Activated T-cell treated with anti-CD3 and anti-CD28 coated beads, Interleukin-2, amount 50 U/mL, for 48 hours (primary cell): ENCODE measurements at places on chromosomes 2 and 18.
A peak's percentile ranks its signal among the peaks of the same experiment; 100 is the strongest.

DNA sequence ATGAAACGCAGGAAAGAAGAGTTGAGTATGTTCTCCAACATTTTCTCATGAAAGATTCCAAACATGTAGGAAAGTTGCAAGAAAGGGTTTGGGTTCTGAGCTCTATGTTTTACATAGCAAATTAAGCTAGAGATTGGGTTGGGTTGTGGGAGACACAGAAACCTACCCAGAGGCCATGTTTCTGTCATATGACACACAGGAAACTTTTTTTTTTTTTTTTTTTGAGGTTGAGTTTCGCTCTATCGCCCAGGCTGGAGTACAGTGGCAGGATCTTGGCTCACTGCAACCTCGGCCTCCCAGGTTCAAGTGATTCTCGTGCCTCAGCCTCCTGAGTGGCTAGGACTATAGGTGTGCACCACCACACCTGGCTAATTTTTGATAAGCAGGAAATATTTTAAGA lies 57.6 kb downstream of the DOCK10 start:
- no peak for DNase-seq

DNA sequence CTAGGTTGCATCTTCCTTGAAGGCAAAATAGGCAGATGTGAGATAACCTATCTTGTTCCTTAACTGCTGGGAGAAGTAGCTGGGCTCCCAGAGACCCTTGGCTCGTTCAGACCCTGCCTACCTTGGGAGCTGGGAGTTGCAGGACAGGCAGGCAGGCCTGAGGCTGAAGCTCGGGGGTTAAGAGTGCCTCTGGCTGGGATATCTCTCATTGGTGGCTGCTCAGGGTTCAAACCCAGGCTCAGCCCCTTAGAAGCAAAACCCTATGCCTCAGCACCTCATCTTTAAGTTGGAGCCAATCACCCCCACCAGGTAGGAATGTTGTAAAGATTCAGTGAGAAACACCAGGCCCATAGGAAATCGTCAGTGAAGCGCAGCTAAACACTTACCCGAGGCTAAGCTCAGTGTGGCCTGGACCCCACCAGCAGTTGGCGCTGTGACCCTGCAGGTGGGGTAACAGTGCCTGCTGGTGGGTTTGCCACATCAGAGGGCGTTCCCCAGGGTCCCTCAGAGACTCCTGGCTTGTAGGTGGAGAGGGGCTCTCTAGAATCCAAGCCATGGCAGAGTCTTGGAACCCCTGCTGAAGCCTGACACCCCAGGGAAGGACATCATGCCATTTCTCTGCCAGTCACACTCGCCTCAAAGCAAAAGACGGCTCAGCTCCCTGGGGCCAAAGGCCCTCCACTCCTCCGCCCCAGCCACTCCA lies 54.6 kb upstream of the GPR17 start:
- DNase-seq: peak; percentile 74

DNA sequence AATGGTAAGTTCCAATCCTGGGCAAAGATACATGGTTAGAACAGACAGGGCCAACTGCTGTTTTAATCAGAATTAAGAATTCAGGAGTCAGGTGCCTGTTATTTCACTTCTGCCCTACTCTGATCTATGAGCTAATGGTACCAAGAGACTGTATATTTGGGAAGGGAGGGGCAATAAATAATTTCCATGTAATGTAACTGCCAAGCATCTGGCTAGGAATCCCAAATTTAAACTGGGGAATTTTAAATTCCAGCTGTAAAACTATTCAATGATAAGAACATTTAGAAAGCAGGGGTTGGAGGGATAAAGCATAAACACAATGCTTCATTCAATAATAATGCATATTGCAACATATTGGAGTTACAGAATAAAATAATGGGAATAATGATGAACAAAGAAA lies 49.7 kb downstream of the SCN7A start:
- no peak for DNase-seq

GRCh38 chr18:51168026-51168742 lies 29.3 kb downstream of the MEX3C start:
- DNase-seq: no peak

GRCh38 chr2:191204433-191204832 lies 40.8 kb upstream of the MYO1B start:
- no peak for DNase-seq

GRCh38 chr2:161836664-161837063 lies 212.4 kb downstream of the SLC4A10 start:
- DNase-seq: no peak

DNA sequence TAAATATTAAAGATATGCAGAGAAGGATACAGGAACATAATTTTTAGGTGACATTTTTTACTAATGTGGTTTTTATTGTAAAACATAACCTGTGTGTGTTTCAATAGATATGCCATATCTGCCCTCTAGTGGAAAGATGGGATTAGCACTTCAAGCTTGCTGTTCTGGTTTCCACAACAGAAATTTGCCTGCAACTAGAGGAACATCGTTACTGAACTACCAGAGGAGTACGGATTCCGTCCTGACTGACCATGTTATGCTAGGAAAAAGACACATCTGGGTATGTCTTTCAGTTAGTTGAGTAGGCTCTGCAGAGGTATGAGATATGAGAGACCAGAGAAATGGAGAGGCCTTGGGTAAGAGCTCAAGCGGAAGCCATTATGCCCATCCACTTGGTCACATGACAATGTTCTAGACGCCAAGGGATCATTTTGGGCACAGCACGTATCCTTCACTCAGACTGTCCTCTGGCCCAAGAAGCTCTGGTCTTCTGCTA lies 104.9 kb downstream of the MBD2 start:
- peak; percentile 34 for DNase-seq

DNA sequence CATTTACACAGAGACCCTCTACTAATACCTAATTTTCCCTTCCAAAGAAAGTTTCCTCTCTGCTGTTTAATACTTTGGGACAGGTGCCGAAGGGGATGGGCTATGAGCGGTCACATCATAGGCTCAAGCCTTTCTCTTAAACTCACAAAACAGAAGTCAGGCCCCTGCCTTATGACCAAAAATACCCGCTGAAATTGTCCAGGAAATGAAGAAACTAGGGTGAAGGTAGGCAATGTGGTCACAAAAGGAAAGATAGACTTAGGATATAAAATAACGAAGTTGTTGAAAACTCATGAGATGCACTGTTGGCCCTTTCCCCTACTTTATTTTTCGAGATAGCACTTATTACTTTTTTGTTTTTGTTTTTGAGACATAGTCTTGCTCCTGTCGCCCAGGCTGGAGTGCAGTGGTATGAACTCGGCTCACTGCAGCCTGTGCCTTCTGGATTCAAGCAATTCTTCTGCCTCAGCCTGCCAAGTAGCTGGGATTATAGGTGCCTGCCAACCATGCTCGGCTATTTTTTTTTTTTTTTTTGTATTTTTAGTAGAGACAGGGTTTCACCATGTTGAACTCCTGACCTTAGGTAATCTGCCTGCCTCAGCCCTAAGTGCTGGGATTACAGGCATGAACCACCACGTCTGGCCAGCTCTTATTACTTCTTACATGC lies 16.3 kb downstream of the SLC8A1 start:
- no peak for DNase-seq

- no peak for DNase-seq
Measured at GRCh38 chr2:222299906-222300725, 1.3 kb upstream of the PAX3 start.

- DNase-seq: no peak
Measured at GRCh38 chr2:60351802-60352201, 201.7 kb downstream of the BCL11A start.

DNA sequence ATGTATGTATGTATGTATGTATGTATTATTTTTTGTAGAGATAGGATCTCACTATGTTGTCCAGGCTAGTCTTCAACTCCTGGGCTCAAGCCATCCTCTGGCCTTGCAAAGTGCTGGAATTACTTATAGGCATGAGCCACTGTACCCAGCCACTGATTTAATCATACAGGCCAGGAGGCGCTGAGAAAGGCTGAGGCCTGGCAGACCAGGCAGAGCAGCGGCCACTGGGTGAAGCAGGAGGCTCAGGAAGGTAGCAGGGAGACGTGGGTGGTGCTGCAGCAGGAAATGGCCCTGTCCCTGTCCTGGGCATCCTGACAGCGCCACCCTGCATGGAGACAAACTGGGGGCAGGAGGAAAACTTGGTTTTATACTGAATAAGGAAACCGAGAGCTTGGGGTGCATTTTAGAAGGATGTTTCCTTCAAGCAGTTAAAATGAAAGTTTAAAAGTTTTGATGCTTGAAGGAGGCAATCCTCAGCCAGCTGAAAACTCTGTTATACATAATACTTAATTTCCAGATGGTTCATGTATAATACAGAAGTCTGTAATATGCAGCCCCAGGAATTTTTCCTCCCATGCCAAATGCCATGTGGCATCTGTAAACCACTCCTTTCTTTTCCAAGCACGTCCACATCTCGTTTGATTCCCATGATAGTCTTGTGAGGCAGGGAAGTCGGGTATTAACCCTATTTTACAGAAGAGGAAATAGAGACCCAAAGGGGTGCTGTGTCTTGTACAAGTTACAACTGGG lies 182.4 kb downstream of the CELF4 start:
- no peak for DNase-seq

DNA sequence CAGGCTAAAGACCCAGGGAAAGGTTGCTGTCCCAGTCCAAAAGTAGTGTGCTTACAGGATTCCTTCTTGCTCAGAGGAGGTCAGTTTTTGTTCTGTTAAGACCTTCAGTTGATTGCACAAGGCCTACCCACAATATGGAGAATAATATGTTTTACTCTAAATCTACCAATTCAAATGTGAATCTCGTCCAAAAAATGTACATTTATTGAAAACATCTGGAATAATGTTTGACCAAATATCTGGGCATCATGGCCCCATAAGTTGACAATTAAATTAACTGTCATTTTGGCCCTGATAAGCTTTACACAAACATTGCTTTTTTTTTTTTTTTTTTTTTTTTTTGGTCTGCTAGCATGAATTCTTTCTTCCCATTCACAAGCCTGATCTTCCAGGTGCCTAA lies 109.8 kb downstream of the CCDC178 start:
- DNase-seq: no peak

DNA sequence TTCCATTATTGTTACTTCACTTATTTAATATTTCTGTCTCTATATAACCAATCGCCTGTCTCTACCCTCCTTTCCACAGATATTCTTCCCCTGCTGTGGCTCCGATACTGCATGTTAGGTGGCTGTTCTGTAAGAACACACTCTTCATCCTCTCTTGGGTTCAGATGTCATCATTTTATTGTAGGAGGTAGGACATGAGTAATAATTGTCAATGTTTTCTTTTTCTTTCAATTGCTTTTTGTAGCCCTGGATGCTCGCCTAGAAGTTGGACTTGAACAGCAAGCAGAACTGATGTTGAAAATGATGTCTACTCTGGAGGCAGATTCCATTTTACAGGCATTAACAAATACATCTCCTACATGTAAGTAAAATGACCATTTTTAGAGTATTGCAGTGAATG lies 128.6 kb downstream of the BIRC6 start:
- no peak for DNase-seq

DNA sequence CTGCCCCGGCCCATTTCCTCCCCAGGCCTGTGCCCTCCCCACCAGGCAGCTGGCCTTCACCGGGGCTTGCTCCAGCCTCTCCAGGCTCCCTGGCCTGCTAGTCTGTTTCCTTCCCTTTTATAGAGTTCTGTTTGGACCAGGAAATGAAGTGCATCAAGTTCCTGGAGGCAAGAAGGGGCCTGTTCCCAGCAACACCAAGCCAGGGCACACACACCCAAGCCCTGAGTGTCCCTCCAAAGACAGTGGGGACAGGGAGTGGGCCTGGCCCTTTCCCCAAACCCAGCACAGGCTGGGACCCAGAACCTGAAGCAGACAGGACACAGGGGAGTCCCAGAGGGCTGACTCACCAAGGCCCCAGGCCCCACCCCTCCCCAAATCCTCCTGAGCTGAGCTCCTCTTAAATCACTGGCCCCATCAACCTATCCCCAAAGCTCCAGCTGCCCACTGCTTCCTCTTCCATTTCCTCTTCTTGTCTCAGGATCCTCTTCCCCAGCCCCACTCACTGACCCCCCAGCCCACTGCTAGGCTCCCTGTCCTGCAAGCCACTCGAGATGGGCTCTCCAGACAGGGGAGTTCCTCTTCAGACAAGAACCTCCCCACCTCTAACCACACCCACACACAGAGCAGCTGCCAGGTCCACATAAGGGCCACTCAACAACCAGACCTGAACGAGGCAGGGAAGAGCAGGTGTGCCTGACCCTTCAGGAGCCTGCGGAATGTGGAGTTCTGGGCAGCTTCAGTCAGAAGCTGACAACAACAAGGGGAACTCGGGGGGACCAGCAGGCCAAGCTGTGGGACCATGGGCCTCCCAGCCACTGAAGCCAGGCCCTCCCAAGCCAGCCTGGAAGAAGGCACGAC lies 74.2 kb downstream of the TNS1 start:
- DNase-seq: no peak

DNA sequence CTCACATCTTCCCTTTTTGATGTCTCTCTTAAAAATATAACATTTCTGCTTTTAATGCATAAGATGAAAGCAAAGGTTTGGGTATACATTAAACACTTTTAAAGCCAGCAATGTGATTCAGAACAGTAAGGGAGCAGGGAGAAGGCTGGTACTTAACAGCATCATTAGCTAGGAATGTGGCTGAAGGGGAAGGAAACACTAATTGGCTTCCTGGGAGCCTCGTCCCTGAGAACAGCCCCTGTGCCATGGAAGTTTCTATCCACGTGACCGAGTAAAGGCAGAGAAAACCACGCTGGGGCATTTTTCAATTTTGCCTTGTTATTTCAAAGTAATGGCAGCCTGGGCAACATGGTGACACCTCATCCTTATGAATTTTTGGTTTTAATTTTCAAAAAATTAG lies 109.2 kb upstream of the GPC1 start:
- DNase-seq: no peak

- no peak for DNase-seq
Measured at GRCh38 chr2:120765678-120766469, 30.2 kb downstream of the GLI2 start.

DNA sequence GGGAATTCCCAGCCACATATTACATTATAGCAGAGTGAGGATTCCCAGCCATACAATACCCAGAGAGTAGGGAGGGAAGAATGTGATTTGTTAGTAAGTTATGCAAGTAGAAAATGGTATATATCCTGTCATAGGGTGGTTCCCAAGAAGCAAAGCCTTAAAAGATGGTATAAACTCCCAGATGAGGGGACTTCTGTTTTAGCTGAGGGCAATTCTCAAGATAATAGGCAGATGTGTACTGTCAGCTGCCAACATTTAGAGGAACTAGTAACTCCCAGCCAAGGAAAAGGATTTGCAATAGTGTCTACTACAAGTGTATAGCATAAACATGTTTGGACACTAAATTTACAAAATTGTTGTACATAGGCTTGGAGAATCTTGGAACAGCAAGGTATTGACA lies 86.5 kb downstream of the XDH start:
- DNase-seq: no peak

DNA sequence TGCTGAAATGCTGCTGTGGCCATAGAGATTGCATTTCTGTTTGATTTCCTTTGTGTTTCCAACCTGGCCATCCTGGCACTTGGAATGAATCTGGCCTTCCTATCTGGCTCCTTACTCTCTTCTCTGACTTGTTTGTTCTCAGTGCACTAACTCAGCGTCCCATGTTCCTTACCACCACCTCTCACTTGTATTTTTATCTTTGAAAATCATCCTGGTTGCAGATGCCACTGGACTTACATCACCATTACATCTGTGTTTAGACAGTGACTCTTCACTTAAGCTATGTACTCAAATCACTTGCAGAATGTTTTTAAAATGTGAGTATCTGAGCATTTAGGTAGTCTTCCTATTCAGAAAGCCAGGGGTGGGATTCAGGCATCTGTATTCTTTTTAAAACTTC lies 239.5 kb downstream of the WDR7 start:
- no peak for DNase-seq

GRCh38 chr2:71713581-71714580 lies 260.5 kb downstream of the DYSF start:
- no peak for DNase-seq
